ENCODE measurements at places on chromosomes 16 and 17.

- no peak for DNase-seq
These were observed 1.2 kb downstream of the EPN3 start for GRCh38 chr17:50533720-50534148.

DNA sequence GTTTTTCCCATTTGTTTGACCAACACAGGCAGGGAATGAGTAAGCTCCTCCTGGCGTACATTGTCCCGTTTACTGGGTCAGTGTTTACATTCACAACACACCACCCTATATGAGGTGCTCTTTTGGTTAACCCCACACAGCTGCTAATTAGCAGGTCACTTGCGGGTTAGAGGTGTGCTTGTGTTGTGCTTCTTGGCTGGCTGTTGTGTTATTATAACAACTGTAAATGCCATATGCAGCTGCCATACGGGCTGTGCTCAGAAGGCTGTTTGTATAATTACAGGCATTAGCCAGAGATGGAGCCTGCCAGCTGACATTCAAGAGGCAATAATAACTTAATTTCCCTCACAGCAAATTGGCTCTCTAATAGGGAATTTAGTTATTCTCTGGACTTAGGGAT, 205.1 kb upstream of the ELAC2 start:
- no peak for DNase-seq

- no peak for DNase-seq
These were observed 5.0 kb downstream of the ACLY start for GRCh38 chr17:41913798-41914197.

- peak; percentile 82 for DNase-seq
These were observed at the start of gene IRF8 for GRCh38 chr16:85898521-85899442. TSS of gene IRF8 (plus strand) at chr16:85899162. CDS start at chr16:85903016, 3,854 bp downstream.

- no peak for DNase-seq
These were observed 27.7 kb upstream of the BCO1 start for GRCh38 chr16:81210807-81211206.

- DNase-seq: no peak
These were observed 47.4 kb upstream of the FOXJ1 start for GRCh38 chr17:76188213-76189016.

DNA sequence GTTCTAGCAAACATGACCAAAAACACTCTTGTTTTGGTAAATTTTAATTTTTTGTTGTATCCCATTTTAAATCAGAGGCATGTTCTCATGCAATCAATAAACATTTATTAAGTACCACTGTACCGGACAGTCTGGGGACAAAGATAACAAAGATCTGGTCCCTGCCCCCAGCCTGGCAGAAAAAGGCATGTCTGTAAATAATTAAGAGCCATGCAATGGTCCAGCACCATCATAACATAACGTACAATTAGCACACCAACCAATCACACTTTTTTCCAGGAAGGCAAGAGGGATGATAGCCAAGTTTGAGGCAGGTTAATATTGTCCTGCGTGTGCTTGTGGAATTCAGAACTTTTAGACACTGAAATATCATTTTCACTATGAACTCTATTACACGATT, 3.5 kb downstream of the KCNJ16 start:
- DNase-seq: no peak

DNA sequence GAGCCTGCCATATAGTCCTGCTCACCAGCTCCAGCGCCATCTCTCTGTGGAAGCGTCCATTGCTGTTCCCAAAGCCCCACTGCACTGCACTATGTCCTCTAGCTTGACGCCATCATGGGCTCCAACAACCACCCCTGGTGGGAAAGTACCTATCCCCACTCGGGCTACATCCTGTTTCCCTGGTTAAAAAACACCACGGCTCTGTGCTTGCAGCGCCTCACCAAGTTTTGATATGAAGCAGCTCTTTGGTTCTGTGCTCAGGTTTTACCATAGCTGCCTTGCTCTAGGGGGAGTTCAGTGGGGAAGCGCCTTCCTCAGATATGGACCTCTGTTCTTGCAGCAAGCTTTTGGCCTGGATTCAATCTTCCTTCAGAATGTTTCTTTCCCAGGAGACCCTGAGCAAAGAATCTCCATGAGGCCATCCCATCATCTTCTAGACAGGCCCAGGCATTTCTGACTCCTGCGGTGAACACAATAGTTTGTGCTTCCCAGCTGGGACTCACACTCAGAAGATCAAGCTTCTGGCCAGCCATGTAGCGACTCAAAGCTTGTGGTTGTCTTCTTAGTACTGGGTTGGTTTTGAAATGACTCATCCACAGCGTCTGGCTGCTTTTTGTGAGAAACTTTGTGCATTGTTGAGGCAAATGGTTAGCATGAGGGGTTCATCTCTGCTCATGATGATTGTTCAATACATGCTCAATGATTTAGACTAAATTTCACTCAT, 39.5 kb downstream of the DYNLRB2 start:
- DNase-seq: peak; percentile 68

DNA sequence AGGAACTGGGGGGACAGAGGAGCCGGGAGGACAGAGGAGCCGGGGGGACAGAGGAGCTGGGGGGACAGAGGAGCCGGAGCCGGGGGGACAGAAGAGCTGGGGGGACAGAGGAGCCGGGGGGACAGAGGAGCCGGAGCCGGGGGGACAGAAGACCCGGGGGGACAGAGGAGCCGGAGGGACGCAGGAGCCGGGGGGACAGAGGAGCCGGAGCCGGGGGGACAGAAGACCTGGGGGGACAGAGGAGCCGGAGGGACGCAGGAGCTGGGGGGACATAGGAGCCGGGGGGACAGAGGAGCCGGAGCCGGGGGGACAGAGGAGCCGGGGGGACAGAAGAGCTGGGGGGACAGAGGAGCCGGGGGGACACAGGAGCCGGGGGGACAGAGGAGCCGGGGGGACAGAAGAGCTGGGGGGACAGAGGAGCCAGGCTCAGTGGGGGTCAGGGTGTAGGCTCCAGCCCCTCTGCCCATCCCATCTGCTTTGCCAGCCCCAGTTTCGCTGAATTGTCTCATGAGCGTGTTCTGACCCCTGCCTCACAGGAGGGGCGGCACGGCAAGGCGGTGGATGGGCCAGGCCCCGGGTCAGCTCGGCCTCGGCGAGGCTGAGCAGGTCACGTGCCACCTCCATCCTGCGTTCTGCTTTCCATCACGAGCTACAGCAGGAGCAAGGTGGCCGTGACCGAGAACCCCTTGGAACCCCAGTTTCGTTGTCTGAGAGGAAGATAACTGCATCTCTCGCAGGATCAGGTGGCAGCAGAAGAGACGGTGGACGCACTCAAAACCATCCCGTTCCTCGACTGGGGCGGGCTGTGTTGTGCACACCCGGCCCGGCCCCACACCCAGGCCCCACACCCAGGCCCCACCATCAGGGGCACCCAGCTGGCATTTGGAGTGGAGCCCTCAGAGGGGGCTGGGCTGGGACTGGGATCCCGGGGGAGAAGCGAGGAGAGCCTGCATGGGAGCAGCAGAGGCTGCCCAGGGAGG, 26.1 kb upstream of the CBFA2T3 start:
- DNase-seq: no peak

DNA sequence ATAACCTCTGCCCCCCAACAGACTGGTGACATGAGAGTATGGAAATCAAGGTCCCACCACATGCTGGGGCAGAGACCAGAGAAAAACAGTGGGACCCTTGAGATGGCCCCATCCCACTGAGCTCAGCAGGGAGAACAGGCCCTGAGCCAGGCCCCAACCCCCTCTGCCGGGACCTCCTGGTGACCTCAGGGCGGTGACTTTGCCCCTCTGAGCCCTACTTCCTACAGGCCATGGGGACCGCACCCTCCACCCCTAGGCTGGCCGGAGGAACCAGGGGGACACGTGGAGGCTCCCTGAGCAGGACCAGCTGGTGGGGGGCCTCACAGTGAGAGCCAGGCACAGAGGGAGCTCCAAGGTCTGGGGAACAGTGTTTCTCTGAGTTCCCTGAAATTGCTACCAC, 13.8 kb upstream of the SRRM2 start:
- no peak for DNase-seq

- DNase-seq: peak; percentile 100
These were observed 15.8 kb upstream of the EEF2K start for GRCh38 chr16:22190081-22190775.

DNA sequence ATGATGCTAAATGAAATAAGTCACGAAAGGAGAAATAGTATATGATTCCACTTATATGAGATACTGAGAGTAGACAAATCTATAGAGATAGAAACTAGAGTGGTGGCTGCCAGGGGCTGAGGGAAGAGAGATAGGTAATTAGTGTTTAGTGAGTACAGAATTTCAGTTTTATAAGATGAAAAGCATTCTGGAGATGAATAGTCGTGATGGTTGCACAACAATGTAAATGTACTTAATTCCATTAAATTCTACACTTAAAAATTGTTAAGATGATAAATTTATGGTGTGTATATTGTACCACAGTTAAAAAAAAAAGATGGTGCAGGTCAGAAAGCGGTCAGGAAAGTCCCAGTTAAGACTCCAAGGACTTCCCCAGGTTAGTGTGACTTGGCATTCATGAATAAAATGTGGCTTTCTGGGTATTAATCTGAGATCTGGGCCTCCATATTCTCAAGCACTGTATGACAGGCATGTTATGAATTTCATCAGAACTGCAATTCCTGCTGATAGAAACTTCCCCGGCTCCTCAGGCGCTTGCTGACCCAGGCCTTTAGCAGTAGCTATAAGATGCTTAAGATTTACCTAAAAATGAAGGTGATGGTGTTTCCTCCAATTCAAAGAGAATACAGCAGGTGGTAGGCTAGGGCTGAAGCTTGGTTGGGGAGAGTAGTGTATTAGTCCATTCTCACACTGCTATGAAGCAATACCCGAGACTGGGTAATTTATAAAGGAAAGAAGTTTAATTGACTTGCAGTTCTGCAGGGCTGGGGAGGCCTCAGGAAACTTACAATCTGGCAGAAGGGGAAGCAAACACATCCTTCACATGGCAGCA, 115.3 kb upstream of the SOX9 start:
- DNase-seq: no peak

GRCh38 chr17:80671039-80671824, 126.6 kb downstream of the RPTOR start:
- no peak for DNase-seq

GRCh38 chr16:53925107-53925410, 221.1 kb downstream of the FTO start:
- DNase-seq: no peak

- DNase-seq: no peak
These were observed 1.8 kb downstream of the NME4 start for GRCh38 chr16:398561-399339.

- DNase-seq: no peak
These were observed 81.7 kb upstream of the MSI2 start for GRCh38 chr17:57174591-57174990.

GRCh38 chr16:89292443-89293078, 75.1 kb downstream of the ZNF778 start:
- no peak for DNase-seq

DNA sequence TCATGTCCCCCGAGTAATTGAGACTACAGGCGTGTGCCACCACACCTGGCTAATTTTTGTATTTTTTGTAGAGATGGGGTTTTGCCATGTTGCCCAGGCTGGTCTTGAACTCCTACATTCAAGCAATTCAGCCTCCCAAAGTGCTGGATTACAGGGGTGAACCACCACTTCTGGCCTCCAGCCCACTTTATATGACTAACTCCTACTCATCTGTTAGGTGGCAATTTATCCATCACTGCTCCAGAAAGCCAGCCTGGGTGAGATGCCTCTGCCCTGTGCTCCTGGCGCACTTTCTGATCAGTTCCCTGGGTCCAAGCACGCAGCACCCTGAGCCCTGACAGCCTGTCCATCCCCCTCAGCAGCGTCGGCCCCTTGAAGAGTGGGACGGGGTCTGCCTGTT, 29.4 kb downstream of the ADAM11 start:
- no peak for DNase-seq

All from CD4-positive, alpha-beta T cell treated with Interleukin-17A for 4 hours (primary cell).